ENCODE measurements at places on chromosomes 4 and X.

DNA sequence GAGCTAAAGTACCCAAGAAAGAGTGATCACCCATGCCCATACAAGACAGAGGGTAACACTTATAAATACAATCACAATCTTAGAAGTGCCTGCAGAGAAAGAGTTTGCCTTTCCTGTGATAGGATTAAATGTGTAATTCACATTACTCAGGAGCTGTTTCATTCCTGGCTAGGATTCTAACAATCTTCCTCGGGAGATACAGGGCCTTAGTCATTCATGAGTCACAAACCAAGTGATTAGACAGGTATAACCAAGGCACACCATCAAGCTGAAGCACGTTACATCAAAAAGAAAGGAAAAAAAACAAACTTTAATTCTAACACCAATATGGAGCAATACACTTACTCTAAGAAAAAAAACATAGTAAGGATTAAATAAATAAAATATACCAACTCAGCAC, 14.9 kb downstream of the ABCG2 start:
- no peak for DNase-seq

DNA sequence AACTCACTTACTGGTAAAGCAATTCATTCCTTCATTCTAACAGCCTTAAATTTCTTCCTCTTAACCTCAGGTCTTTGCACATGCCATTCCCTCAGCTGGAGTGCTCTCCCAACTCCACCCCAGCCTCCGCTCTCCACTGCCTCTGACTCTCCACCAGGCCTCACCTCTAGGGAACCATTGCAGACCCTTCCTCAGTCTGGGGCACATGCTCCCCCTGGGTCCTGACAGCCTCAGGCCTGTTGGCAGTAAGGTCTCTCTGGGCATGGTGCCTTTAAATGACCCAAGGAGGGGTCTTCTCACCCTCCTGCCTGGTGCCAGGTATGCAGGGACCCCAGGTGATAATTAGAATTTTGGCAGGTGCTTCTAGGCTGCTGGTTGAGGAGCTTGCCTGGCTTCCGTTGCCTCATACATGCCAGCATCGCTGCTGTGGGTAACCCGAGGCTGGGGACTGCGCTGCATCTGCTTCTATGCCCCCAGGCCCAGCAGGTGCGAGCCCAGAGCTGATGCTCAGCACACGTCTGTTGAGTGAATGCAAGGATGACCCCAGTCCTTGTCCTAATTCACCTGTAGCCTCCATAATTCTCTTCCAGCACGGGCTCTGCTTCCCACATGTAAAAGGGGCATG, 27.5 kb upstream of the GPR78 start:
- DNase-seq, result no peak

- no peak for DNase-seq
Observed at GRCh38 chr4:98706200-98706813, 47.9 kb upstream of the TSPAN5 start.

DNA sequence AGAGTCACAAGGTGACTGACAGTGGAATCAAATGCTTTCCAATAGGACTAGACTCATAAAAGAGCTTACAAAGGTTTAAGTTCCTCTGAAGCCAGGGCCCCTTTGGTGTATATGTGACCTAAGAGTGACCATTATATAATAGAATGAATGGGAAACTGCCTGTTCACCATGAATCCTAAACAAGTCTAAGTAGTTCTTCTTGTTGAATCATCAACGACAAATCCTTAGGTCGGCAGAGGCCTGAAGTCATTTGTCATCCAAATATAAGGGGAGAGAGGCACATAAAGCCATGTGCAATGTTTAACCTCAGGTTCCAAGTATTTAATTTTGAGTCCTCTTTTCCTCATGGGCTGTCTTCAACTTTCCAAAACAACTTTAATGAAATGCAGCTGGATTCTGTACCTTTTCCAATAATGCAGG, 122.4 kb downstream of the RASL11B start:
- no peak for DNase-seq

DNA sequence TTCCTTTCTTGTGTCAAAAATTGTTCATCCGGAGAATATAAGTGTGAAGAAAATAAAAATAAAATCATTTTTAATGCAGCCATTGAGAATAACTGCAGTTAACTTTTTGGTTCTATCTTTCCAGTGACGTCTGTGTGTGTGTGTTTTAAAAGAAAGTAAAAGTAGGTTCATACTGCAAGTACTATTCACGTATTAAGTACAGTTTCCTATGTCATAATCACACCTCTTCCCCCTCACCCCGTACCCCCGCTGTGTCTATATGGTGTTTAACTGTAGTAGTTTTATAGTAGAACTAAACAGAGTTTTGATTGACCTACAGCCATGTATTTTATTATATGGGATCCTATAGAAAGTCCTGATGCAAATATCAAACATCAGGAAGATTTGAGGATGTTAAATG, 78.5 kb upstream of the CLCN4 start:
- DNase-seq, result no peak

DNA sequence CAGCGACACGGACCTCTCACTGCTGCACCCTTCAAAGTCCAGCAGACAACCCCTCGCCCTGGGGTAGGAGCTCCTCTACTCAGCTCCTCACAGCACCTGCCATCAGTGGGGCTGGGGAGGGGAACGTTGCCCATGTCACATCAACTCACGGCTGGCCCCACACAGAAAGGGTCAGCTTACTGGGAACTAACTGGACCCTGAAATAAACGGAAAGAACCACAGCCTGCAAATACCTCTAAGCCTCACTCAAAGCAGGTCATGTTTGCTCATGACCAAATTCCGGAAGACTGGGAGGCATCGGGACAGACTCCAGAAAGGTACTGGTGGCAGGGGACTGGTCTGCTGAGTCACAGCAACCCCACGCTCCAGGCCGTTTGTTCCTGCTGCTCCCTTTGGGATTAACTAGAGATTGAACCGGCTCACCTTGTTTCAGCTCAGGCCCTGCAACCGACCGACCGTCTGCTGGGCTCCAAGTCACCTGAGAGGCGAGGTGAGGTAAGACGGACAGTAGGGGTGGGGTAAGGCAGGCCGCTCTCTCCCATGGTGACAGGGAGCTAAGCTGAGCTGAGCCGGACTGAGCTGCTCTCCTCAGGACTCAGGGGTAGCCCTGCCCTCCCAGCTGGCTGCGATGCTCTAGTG, 5.6 kb downstream of the G6PD start:
- DNase-seq, result no peak

- DNase-seq, result peak; percentile 22
Observed at GRCh38 chr4:110197529-110198042, 829 bp downstream of the ELOVL6 start.
